ENCODE measurements at places on chromosomes 2 and 18. TPM values are rescaled to one million over a fixed set of nuclear protein-coding genes. Genes with fewer than 3 reads are reported as not detected.

The C2orf92 gene
- 1.3 TPM for total RNA-seq

The SLC14A1 gene
- total RNA-seq: 81.0 TPM

The FOXD4L1 gene
- 0.17 TPM for total RNA-seq

The NPHP1 gene
- 5.1 TPM for total RNA-seq

The CRACDL gene
- total RNA-seq: under 0.01 TPM

The TMEM247 gene
- total RNA-seq: not detected

The LRRTM4 gene
- total RNA-seq: under 0.01 TPM

The INPP5D gene
- total RNA-seq: 0.15 TPM

The RGPD4 gene
- not detected for total RNA-seq

The TSN gene
- total RNA-seq: 42.7 TPM

The TPO gene
- total RNA-seq: not detected

The INHA gene
- total RNA-seq: 0.33 TPM

The FHOD3 gene
- 22.3 TPM for total RNA-seq

The STRN gene
- total RNA-seq: 13.1 TPM

The AQP12B gene
- not detected for total RNA-seq

The ALPG gene
- not detected for total RNA-seq

The STON1 gene
- total RNA-seq: 14.4 TPM

The NRP2 gene
- total RNA-seq: 18.5 TPM

The CBLN2 gene
- not detected for total RNA-seq

The LIMS4 gene
- total RNA-seq: 3.6 TPM

The TUBB8B gene
- not detected for total RNA-seq

The CYRIA gene
- 4.3 TPM for total RNA-seq

The TMEM17 gene
- total RNA-seq: 2.8 TPM

The IL36G gene
- not detected for total RNA-seq

The DNER gene
- total RNA-seq: 0.44 TPM

The UCN gene
- 1.8 TPM for total RNA-seq

The VWA3B gene
- total RNA-seq: not detected

The CFAP65 gene
- total RNA-seq: not detected

The OSGEPL1 gene
- total RNA-seq: 12.8 TPM

The CHRNG gene
- total RNA-seq: not detected

The ATF2 gene
- 48.8 TPM for total RNA-seq

The SCYGR4 gene
- total RNA-seq: not detected

The RNF125 gene
- 1.5 TPM for total RNA-seq

The CTNNA2 gene
- under 0.01 TPM for total RNA-seq

The NOP58 gene
- 60.2 TPM for total RNA-seq

The CCDC102B gene
- total RNA-seq: 18.2 TPM

The AUP1 gene
- 90.3 TPM for total RNA-seq

The GATA6 gene
- 5.7 TPM for total RNA-seq

The SOX11 gene
- under 0.01 TPM for total RNA-seq

The ALPI gene
- not detected for total RNA-seq

The ARL4C gene
- total RNA-seq: 74.6 TPM

The ELOA2 gene
- not detected for total RNA-seq

The ANKAR gene
- 8.1 TPM for total RNA-seq

The WDFY1 gene
- total RNA-seq: 97.3 TPM

The SLC4A3 gene
- 1.2 TPM for total RNA-seq

The SH3BP4 gene
- 67.5 TPM for total RNA-seq

The CFAP53 gene
- total RNA-seq: 0.83 TPM

The MEP1B gene
- 0.17 TPM for total RNA-seq

The FBXO11 gene
- 75.2 TPM for total RNA-seq

The LBX2 gene
- total RNA-seq: 6.3 TPM

The DYNAP gene
- total RNA-seq: not detected

The WDR54 gene
- total RNA-seq: 36.4 TPM

The PDE1A gene
- total RNA-seq: 26.5 TPM

The CPS1 gene
- 20.9 TPM for total RNA-seq

The RAB17 gene
- total RNA-seq: 0.83 TPM

Data from smooth muscle cell of trachea (primary cell).